ENCODE measurements at places on chromosomes 3 and 15.

- DNase-seq: no peak
Measured at GRCh38 chr3:113628788-113629187, 67.7 kb downstream of the USF3 start.

- no peak for DNase-seq
Measured at GRCh38 chr3:47908744-47909143, 105.8 kb downstream of the DHX30 start.

GRCh38 chr3:53377794-53378193 is 30.5 kb upstream of the DCP1A start:
- no peak for DNase-seq

DNA sequence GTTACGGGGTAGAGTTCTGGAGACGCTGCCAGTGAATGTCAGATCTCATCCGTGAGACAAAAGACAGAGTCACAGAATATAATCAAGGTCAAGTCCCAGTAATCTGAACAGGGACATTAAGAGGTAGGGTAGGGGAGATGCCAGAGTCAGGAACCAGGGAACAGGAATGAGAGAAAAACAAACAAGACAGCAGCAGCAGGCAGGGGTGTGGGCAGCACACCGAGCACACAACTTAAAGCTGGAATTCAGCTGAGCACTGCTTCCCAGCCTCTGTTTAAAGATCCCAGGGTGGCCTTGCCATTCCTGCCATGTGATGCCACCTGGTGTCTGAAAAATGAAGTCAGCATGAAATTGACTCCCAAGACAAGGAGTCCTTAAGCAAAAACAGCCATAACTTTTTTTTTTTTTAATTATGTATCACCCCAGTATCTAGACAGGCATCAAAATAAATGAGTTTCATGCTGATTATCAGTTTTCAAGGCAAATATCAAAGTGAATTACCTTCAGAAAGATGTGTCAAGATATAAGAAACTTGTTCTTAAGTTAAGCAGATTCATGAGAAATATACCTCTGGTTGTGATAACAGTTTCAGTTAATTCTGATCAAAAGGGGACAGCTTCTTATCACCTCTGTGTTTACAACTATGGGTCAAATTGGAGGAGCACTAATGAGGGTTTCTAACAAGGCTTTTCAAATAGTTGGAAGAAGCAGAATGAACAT is 203.7 kb downstream of the SLC9A9 start:
- DNase-seq: peak; percentile 84

DNA sequence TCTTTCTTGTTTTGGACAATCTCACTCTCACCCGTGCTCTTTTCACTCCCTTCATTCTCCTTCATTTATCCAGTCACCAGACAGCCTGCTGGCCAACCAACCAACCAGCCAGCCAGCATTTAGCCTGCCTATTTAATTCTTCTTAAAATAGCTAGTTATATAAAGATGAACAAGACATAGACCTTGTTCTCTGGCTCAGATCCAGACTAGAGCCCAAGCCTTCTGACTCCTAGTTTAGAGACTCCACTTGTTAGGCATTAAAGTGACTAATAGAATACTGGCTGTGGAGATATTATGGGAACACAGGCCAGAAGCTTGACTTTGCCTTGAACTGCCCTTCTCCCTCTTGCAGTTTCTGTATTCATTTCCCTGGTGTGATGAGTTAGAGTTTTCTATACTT is 215.3 kb upstream of the THRB start:
- no peak for DNase-seq

- no peak for DNase-seq
Measured at GRCh38 chr3:27643355-27643754, 78.8 kb downstream of the EOMES start.

DNA sequence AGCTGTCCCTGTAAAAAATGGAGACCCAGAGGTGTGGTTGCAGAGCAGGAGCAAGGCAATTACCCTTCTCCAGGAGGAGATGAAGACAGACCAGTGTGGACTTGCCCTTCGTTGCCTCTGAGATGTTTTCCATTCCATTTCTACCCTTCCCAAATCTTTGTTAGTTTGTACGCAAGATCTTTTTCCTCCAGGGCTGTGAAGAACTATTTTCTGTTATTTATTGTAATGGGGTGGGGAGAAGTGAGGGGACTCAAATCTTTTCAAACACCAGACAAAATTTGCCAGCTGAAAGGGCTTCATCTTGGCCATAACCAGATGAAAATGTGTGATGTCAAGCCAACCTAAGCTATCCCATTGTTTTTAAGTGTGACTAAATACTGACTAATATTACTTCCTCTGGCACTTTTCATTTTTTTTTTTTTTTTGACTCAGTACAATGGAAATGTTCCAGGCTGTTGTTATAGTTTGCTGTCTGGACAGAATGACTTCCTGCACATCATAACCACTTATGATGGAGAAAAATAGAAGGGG is 271.3 kb upstream of the TPRG1 start:
- DNase-seq: no peak
